ENCODE measurements at places on chromosomes 16 and 17. TPM values are rescaled to one million over a fixed set of nuclear protein-coding genes. Genes with fewer than 3 reads are reported as not detected.

The HYDIN gene
- 6.5 TPM for total RNA-seq

The ACAP1 gene
- 6.8 TPM for total RNA-seq

The CRISPLD2 gene
- 4.0 TPM for total RNA-seq

The CCL16 gene
- not detected for total RNA-seq

The C1QTNF8 gene
- 0.15 TPM for total RNA-seq

The ATMIN gene
- total RNA-seq: 54.0 TPM

The TANC2 gene
- total RNA-seq: 44.5 TPM

The CDH13 gene
- total RNA-seq: 0.86 TPM

The CNTNAP1 gene
- 9.9 TPM for total RNA-seq

The KRTAP1-5 gene
- not detected for total RNA-seq

GRCh38 chr17:83182620-83183101 is 103.3 kb downstream of the METRNL start:
- no peak overlapping the region for H3K4me3 ChIP-seq
- no peaks in the 10 kb centered on the region for H3K4me1 ChIP-seq
- H3K36me3 ChIP-seq: no peaks in the 10 kb centered on the region

GRCh38 chr16:84484579-84485254 is 19.7 kb downstream of the MEAK7 start:
- DNase-seq: peak; percentile 86
- H3K4me1 ChIP-seq: no peaks in the 10 kb centered on the region
- H3K4me3 ChIP-seq: no peak overlapping the region
- H3K27me3 ChIP-seq: no peaks in the 10 kb centered on the region

DNA sequence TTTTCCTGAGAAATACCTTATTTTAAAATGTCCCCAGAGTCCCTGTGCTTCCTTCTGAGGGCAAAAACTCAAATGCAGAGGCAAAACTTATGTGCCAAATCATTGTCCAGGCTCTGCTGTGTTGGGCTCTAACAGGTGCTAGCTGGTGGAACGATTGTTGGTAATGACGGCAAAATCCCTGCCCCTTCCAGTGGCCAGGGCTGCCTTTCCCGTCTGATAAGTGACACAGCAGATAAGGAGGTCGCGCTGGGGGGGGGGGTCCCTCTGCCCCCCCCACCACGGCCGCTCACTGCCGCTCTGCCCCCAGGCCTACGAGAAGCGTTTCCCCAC is 29.1 kb downstream of the SEC14L5 start:
- no peak overlapping the region for H3K27ac ChIP-seq
- DNase-seq: no peak
- H3K4me3 ChIP-seq: no peak overlapping the region
- H3K27me3 ChIP-seq: peaks cover 48% of the 10 kb centered on the region
- H3K36me3 ChIP-seq: no peaks in the 10 kb centered on the region

- H3K27ac ChIP-seq: no peak overlapping the region
- H3K4me1 ChIP-seq: peaks cover 4% of the 10 kb centered on the region
- no peak for DNase-seq
These were observed 8.0 kb upstream of the WFDC1 start for GRCh38 chr16:84286578-84287240.

GRCh38 chr17:3817851-3818605 is 17.0 kb upstream of the ITGAE start:
- H3K27me3 ChIP-seq: no peaks in the 10 kb centered on the region
- no peaks in the 10 kb centered on the region for H3K4me1 ChIP-seq
- no peak overlapping the region for H3K27ac ChIP-seq
- H3K36me3 ChIP-seq: peaks cover 89% of the 10 kb centered on the region

- DNase-seq: no peak
- no peak overlapping the region for H3K4me3 ChIP-seq
- H3K4me1 ChIP-seq: no peaks in the 10 kb centered on the region
- H3K27me3 ChIP-seq: no peaks in the 10 kb centered on the region
- H3K27ac ChIP-seq: no peak overlapping the region
These were observed 34.8 kb downstream of the SYNRG start for GRCh38 chr17:37574427-37574826.

DNA sequence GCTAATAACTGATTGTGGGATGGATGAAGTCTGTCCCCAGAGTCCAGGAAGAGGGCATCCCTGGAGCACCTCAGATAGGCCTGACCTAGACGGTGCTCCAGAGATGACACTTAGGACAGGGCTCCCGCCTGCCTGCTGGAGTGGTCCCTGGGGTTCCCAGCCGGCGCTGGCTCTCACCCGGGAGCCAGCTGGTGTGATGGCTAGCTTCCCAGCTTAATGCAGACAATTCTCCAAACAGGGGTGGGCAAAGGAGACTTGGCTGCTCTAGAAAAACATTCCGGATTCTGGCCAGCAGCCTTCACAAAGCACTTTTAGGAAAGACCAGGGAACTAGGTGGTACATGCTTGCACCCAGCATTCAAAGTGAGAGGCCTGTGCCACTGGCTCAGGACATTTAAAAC is 18.6 kb downstream of the ACE start:
- no peak overlapping the region for H3K27ac ChIP-seq
- DNase-seq: no peak
- no peaks in the 10 kb centered on the region for H3K36me3 ChIP-seq
- no peaks in the 10 kb centered on the region for H3K27me3 ChIP-seq
- no peak overlapping the region for H3K4me3 ChIP-seq
- peaks cover 2% of the 10 kb centered on the region for H3K4me1 ChIP-seq

GRCh38 chr16:2701713-2702437 is 18.1 kb downstream of the PRSS27 start:
- H3K4me1 ChIP-seq: no peaks in the 10 kb centered on the region
- H3K27me3 ChIP-seq: no peaks in the 10 kb centered on the region
- H3K27ac ChIP-seq: no peak overlapping the region
- H3K4me3 ChIP-seq: no peak overlapping the region
- DNase-seq: no peak
- H3K36me3 ChIP-seq: peaks cover 29% of the 10 kb centered on the region

DNA sequence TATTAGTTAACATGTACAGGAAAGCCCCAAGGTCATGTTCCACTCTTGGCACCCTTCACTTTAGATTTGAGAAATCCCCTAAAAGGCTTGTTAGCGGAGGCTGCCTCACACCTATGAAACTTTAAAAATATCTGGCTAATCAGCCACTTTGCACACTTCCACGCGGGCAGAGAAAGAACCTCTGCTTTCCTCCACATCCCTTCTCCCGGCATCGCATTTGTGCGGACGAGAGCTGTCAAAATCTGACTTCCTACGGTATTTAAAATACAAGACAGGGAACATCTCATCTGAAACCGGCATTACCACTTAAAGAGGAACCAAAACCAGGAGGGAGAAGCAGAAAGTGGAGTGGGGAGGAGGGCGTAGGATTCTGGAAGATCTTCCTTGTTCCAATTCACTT is 422.3 kb downstream of the TMEM114 start:
- DNase-seq: no peak
- H3K27ac ChIP-seq: no peak overlapping the region
- H3K36me3 ChIP-seq: no peaks in the 10 kb centered on the region
- H3K4me3 ChIP-seq: no peak overlapping the region
- H3K4me1 ChIP-seq: no peaks in the 10 kb centered on the region
- H3K27me3 ChIP-seq: no peaks in the 10 kb centered on the region

DNA sequence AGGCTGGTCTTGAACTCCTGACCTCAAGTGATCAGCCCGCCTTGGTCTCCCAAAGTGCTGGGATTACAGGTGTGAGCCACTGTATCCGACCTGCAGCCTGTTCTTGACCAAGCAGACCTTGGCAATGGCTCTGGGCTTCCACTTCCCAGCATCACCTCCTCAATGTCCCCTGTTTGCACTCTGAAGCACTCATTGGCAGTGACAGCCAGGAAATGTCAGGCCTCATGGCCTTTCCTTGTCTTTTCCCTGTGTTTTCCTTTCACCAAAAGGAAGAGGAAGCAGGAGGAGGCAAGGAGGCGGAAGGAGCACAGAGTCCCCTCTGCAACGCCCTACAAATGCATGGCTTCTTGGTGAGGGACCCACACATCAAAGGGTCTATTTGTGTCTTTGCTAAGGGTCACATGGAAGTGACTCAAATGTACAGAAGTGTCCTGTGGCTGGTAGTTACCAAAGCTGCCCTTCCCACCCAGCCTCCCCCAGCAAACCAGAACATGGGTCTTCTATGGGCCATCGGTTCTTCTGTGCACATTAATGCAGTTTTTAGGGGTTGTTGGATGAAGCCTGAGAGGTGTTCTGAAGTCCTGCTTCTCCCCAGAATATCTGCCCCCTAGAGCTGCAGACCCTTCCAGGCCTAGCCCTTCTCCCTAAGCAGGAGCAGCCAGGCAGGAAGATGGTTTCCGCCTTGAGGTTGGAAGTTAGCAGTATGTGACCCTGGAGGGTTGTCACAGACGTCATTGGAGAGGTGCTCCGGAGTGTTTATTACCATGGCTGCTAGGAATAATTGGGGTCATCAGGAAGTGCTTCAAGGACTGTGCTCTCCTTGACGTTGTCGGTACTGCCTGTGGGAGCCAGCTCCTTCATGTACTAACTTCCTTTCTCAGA is 60.8 kb downstream of the WIPI1 start:
- H3K4me3 ChIP-seq: no peak overlapping the region
- no peaks in the 10 kb centered on the region for H3K4me1 ChIP-seq
- DNase-seq: peak; percentile 28
- no peaks in the 10 kb centered on the region for H3K27me3 ChIP-seq
- H3K36me3 ChIP-seq: no peaks in the 10 kb centered on the region

DNA sequence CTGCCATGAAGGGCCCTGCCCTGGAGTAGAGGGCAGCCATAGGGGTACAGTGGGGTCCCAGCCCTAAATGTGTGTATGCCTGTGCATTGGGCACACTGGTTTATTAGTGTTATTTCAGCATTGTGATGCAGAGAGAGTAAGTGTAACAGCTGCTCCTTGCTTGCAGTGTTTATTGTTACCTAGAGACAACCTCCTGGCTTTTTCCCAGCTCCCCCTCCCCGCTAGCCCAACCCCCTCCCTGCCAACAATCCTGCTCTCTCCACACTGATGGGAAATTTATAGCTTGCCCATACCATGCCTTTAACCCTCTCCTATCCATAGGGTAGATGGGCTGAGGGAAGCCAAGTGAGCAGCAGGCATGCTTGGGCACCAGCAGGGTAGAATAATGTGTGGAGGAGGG is 51.3 kb downstream of the NEUROD2 start:
- no peaks in the 10 kb centered on the region for H3K27me3 ChIP-seq
- peaks cover 11% of the 10 kb centered on the region for H3K36me3 ChIP-seq
- H3K4me1 ChIP-seq: no peaks in the 10 kb centered on the region
- H3K27ac ChIP-seq: no peak overlapping the region
- H3K4me3 ChIP-seq: no peak overlapping the region

- no peaks in the 10 kb centered on the region for H3K4me1 ChIP-seq
- H3K27ac ChIP-seq: no peak overlapping the region
- H3K36me3 ChIP-seq: no peaks in the 10 kb centered on the region
- H3K27me3 ChIP-seq: no peaks in the 10 kb centered on the region
These were observed 6.9 kb downstream of the GAA start for GRCh38 chr17:80108036-80108971.

DNA sequence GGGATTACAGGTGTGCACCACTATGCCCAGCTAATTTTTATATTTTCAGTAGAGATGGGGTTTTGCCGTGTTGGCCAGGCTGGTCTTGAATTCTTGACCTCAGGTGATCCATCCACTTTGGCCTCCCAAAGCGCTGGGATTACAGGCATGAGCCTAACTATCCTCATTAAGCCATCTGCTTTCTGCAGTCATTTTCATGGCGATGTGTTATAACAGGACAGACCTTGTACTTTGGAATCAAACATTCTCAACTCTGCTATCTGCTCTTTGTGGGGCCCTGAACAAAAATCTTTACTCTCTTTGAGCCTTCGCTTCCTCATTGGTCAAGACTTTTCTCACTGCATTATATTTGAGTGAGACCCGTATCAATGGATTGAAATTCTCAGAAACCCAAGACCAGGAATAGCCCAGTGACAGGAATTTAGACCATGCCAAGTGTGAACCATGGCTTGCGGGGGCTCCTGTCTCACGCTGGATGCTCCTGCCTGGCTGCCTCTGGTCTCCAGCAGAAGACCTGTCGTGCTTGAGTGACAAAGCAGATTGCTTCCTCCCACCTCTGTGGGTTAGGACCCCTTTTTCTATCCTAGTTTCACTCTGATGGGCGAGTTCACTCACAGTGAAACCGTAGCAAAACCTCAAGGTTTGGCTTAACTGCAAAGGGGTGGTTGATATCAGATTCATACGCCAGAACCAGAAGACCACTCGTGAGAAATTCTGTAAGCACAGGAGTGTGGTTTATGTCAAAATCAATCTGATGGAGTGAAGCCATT is 519.1 kb downstream of the MAF start:
- H3K4me1 ChIP-seq: no peaks in the 10 kb centered on the region
- no peak overlapping the region for H3K4me3 ChIP-seq
- H3K27ac ChIP-seq: no peak overlapping the region
- no peak for DNase-seq
- no peaks in the 10 kb centered on the region for H3K36me3 ChIP-seq
- H3K27me3 ChIP-seq: peaks cover 8% of the 10 kb centered on the region

DNA sequence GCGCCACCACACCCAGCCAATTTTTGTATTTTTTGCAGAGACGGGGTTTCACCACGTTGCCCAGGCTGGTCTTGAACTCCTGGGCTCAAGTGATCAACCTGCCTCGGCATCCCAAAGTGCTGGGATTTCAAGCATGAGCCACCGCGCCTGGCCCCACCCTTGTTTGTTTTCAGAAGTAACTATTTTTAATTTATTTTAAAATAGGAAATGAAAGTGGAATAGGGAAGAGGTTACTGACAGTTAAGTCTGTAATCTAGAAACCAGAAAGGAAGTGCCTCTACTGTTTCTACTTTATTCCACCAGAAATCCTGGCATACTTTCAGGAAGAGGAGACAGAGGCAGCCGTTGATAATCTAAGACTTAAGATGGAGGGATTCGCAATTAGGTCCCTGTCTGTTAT is 225.6 kb downstream of the TANC2 start:
- H3K36me3 ChIP-seq: no peaks in the 10 kb centered on the region
- no peak overlapping the region for H3K27ac ChIP-seq
- no peak overlapping the region for H3K4me3 ChIP-seq
- no peaks in the 10 kb centered on the region for H3K4me1 ChIP-seq

DNA sequence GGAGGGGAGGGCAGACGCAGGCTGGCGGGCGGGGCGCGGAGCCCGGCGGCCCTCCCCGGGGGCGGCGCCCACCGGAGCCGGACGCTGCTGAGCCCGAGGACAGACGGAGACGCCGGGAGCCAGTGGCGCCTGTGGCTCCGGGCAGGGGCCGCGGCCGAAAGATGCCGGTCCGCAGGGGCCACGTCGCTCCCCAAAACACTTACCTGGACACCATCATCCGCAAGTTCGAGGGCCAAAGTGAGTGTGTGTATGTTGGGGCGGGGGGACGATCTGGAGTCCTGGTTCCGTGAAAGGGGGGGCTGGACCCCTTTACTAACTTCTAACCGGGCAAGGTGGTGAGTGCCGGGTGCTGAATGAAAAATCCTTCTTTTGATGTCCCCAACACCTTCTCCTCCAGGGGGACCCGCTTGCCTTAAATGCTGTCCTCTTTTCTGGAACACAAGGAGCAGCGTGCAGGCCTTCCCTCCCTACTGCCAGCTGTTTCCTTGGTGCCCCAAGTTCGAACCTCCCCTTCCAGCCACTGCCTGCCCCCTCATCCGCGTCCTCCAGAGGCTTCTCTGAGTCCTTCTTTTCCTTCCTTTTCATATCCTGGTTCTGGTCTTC is at the start of gene KCNH6:
KCNH6 (plus strand) TSS at position 106 of the 603 bp plus-strand sequence; CDS start at position 162, 56 bp downstream.
- H3K36me3 ChIP-seq: no peaks in the 10 kb centered on the region
- peaks cover 19% of the 10 kb centered on the region for H3K27me3 ChIP-seq
- H3K27ac ChIP-seq: no peak within 1 kb of the TSS
- peak within 1 kb of the TSS; percentile 60 for H3K4me3 ChIP-seq

GRCh38 chr16:1099189-1100083 is 3.4 kb upstream of the C1QTNF8 start:
- H3K36me3 ChIP-seq: no peaks in the 10 kb centered on the region
- H3K27me3 ChIP-seq: no peaks in the 10 kb centered on the region
- H3K4me3 ChIP-seq: no peak overlapping the region
- no peak for DNase-seq
- peak overlapping the region; percentile 49 for H3K27ac ChIP-seq

GRCh38 chr16:27728691-27729090 is 178.7 kb downstream of the KATNIP start:
- H3K4me1 ChIP-seq: no peaks in the 10 kb centered on the region
- DNase-seq: no peak
- no peak overlapping the region for H3K4me3 ChIP-seq
- H3K27ac ChIP-seq: no peak overlapping the region

All from endodermal cell (in vitro differentiated cells).